ENCODE measurements at places on chromosomes 11 and 22.

- no peak for DNase-seq
Measured at GRCh38 chr22:42791721-42792452, 65.2 kb downstream of the ARFGAP3 start.

DNA sequence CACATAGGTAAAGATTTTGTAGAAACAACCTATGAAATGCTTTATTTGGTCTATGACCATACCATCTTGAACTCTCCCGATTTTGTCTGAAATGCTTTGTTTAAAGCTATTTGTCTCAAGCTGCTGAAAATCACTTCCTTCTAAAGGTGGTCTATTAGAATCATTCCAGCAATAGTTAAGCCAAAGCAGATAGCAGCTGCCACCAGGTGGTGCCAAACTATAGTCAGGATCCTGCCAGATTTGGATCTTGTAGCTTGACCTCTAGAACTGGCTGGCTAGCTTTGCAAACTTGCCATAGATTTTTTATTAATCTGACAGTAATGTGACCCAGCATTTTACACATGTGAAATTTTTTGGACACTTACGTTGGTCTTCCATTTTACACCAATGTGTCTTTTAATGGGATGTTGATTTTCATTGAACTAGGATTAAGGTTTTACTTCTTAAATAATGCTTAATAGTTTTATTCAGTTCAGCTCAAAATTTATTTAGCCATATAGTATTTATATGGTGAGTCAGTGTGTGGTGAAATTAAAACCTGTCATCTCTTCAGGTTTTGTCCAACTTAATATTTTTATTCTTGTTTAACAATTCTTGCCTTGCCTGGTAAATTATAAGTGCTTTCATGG, 19.7 kb downstream of the CTR9 start:
- peak; percentile 51 for DNase-seq

GRCh38 chr11:80815752-80816453, 1375.1 kb upstream of the TENM4 start:
- DNase-seq: no peak

DNA sequence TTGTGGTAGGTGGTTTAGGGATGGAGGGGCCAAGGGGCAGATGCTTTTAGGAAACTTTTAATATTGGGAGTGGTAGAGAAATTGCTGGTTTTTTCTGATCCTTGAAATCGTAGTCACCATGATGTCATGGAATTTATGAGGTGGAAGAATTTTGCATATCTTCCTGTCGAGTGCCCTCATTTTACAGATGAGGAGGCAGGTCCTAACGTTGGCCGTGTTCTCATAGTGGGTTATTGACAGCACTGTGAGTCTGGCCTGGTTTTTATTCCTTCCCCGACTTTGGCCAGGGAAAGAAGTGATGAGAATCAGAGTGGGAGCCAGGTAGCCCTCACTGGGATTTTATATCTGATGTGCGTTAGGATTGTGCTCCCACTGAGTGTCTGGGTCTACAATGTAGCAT, 8.8 kb upstream of the PACS1 start:
- DNase-seq: no peak

Measured in pancreas (tissue), 10 donors.